ENCODE measurements at places on chromosomes 11 and 22.

DNA sequence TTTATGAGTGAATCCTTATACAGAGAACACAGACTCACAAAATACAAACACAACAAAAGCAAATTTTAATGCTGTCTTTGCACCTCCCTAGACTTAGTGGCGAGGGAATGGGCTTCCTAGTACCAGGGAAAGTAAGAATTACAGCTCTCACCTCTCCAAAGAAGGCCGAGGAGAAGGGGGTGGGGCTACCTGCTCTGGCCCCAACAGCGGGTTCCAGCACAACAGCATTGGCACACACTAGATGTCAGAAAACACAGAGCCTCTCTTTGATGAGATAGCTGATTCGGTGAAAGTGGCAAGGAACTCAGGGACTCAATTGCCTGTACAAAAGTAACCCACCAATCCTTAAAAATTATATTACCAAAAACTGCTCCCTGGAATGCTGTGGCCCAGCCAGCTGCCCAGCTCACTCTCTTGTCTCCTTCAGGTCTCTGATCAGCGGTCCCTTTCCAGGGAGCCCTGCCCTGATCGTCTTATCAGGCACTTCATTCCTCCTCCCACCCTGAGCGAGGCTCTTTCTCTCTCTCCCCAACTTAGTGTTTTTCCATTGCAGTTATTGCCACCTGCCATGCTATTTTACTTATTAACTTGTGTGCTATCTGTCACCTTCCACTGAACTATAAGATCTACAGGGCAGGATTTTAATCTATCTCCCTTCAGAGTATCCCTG is 30.7 kb downstream of the SPON1 start:
- no peak for DNase-seq

DNA sequence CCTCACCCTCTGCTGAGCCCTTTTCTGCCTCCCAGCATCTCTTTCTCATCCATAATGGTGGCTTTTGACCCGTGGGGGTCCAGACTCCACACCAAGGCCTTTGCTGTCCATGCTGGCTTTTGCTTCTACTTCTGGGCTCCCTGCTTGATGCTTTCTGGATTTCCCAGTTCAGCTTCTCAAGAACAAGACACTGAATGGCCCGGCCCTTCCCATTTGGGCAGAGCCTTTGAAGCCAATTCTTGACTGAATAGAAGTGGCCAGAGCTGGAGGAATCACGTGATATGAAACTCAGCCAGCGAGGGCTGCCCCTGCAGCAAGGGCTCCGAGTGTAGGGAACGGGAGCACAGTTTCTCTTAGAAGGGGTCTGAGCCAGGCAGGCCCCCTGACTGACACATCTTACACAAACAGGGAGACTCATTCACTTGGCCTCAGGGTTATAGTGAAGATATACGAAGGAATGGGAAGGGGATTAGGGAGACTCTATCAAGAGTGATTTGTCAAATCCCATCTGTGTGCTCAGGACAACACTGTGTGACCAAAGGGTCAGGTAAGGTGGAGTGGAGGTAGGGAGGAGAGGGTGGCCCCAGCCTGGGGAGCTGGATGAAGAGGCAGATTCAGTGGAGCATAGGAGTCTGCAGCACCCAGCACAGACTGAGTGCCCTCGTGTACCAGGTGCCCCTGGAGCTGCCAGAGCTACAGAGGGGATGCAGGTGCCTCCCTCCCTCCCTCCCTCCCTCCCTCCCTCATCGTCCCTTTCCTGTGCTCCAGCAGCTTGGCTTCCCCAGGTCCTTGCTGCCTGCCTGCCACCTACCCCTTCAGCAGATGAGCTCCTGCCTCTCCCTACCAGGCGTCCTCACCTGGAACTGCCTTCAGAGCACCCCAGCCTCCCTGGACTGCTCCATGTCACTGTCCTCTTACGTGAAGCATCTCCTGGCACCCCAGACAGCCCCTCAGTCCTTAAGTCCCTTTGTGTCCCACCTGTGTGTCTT is 106.0 kb downstream of the TRIM29 start:
- DNase-seq, result peak; percentile 83

- DNase-seq, result no peak
Observed at GRCh38 chr11:76834151-76834550, 26.6 kb upstream of the ACER3 start.

- no peak for DNase-seq
Observed at GRCh38 chr11:93741882-93742226, 382 bp downstream of the C11orf54 start.

- DNase-seq, result no peak
Observed at GRCh38 chr11:73750228-73750627, 10.6 kb downstream of the RAB6A start.

DNA sequence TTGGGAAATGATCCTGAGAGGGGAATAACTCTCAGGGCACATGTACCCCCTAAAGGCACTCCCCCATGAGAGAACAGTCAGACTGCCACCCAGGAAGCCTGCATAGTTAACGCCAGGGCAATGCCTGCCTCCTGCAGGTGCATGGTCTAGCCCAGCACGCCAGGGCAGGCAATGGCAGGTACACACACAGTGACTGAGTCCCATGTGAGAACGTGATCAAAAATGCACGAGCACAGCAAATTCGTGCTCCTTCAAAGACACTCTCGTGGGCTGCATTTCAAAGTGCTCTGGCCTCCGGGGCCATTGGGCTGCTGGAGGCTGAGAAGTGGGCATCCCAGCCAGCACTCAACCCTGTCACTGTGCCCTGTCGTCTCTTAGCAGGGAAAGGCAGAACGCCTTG is 79.7 kb downstream of the SHANK2 start:
- DNase-seq, result no peak

Data from vagina (tissue), 2 donors.